T follicular helper cell (primary cell): ENCODE measurements at places on chromosomes 5 and 9.
A peak's percentile ranks its signal among the peaks of the same experiment; 100 is the strongest.

GRCh38 chr9:19416143-19416542 is 7.3 kb downstream of the ACER2 start:
- no peak for DNase-seq

GRCh38 chr5:83937837-83938236 is 217.2 kb upstream of the HAPLN1 start:
- no peak for DNase-seq

DNA sequence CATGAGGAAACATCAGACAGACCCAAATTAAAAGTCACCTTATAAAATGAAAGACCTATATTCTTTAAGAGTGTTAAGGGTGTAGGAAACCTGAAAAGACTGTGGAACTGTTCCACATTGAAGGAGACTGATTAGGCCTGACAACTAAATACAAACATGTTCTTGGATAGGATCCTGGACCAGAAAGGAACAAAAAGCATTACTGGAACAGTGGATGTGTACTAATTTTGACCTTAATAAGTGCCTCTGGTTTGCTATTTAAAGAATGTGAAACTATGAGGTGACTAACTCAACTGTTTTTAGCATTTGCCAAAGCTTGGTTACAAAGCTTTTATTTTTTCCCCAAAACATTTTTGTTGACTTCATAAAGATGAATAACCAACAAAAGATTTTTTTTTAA is 340.6 kb downstream of the CAAP1 start:
- DNase-seq = no peak

DNA sequence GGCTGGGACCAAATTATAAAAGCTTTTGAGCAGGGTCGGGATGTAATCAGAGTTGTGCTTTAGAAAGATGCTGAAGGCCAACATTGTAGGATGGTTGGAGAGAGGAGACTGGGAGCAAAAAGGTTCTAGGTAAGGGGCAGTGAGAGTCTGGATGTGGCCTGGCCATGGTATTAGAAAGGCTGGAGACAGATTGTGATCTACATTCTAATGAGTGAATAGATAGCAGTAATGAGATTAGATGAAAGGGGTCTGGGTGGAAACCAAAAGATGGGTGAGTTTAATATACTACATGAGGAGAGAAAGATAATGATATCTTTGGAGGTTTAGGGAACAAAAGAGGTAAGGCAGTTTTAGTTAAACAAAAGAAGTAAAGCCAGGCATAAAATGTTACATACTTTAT is 88.8 kb upstream of the SH3GL2 start:
- no peak for DNase-seq

DNA sequence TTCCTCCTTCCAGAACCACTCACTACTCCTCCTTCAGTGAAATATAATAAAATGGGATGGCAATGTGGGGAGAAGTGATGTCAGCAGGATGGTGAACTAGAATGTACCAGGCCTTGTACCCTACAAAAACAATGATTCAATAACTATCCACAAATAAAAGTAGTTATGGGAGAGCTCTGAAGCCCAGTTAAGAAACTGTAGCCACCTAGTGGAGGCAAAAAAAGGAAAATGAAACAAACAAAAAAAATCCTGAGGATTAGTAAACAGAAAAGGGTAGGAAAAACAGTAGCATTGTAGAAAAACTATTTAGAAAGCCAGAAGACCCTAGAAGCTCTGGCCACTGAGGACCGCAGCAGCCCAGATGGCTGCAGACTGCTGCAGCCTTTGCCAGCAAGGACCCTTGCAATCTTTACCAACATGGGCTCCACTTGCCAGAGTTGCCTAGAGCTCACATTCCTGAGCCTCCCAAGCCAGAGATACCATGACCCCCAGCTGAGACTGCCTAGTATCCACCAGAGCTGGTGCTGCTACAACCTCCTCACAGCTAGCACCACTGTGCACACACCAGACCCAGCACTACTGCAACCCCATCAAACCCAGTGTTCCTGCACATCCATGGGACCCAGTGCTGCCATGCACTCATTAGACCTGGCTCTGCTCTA is 259.7 kb upstream of the MSX2 start:
- DNase-seq = no peak

DNA sequence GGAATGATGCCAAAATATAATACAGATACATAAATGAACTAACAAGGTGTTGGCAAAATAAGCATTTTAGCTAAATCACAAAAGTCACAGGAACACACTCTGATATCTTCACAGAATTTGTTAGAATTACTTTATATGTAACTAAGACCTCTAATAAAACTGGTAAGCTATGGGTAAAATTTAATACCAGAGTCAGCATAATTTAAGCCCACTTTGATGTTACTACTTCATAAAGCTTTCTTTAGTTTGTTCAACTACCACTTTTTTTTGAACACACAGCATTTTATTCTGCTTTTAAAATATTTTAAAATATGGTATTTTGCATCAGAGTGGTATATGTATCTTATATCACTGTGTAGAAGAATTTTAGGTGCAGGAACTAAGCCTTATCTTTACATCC is 19.9 kb downstream of the PAIP1 start:
- DNase-seq = no peak

GRCh38 chr5:59317023-59317773 is 576.3 kb downstream of the PDE4D start:
- no peak for DNase-seq

- DNase-seq = no peak
Measured at GRCh38 chr9:122197426-122197825, 31.3 kb downstream of the LHX6 start.

DNA sequence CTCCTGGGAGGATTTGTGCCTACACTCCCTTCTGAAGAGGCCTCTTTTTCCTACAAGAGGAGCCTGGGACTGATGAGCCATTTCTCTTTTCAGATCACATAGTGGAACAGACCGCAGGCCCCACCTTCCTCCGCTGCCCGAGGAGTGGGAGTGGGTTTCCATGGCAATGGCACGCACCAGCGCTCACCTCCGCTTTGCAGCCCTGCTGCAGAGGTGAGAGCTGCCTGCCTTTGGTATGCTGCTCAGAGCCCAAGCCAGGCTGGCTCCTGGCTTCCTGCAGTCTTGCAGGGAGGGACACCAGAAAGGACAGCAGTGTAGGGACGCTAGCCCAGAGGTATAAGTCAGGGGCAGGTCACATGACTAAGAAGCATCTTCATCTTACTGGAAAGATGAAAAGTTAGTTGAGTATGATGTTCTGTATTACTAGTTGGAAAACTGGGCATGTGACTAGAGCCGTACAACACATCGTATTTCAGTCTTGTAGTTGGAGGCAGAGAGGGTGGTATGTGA is 12.4 kb downstream of the PTTG1 start:
- no peak for DNase-seq

- DNase-seq = no peak
Measured at GRCh38 chr5:124860291-124860655, 113.8 kb upstream of the ZNF608 start.

DNA sequence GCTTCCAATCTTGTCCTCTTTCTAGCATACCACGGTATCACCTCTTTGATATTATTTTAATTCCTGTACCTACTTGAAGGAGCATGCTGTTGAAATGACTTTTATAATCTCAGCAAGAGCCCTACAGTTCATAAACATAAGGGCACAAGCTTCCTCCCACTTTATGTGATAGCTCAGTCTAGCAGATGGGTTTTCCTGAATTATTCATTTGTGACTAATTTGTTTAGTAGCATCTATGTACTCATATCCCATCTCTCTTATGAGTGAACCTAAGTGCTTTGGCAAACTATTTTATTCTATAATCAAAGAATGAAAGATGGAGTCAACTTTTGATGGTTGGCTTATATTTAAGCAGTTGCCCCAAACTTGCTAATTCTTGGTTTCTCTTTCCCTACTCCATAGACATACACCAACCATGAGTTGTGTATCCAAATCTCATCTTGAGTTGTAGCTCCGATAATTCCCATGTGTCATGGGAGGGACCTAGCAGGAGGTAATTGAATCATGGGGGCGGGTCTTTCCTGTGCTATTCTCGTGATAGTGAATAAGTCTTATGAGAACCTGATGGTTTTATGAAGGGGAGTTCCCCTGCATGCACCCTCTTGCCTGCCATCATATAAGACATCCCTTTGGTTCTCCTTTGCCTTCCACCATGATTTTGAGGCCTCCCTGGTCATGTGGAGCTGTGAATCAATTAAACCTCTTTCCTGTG is 17.7 kb downstream of the TXNDC8 start:
- no peak for DNase-seq

DNA sequence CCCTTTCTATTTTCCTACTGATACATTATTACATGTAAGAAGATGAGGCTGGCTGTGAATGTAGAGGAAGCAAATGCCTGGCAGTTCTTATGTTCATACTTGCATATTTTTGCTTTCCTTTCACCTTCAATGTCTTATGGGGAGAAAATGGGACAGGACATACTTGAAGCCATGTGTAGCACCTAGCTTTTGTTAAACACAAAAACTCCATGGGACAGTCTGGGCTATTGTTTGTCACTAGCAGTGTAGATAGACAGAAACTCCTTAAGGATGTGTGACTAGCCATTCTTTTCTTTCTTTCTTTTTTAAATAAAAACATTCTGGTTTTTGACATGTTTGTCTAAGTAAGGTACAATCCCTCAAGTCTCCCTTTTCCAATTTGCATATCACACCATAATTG is 122.7 kb downstream of the ARL15 start:
- DNase-seq = no peak

DNA sequence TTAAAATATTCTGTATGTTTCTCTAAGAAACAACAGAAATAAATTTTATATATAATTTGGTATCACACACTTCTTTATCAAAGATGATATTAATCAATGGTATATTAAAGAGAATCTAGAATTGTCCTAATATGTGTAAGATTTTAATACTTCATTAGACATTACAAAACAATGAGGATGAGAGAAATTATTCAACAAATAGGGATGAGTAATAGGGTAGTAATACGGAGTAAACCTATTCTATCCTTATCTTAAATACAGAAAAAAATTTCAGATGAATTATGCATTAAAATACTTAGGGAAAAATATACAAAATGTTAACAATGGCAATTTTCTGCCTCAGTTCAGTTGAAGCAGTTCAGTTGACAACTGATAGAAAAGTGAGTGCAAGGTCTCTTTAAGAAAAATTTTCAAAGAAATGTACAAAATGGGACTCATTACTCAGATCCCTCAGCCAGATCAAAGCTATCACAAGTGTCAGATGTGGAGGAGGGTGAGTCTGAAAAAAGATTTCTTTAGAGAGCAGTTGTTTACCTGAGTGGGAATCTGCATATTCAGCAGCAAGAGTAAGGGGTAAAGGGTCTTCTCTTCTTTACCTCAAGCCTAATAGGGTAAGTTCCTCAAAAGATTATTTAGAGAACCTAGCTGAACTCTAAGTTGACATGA is 56.7 kb upstream of the GCNT4 start:
- DNase-seq = no peak

DNA sequence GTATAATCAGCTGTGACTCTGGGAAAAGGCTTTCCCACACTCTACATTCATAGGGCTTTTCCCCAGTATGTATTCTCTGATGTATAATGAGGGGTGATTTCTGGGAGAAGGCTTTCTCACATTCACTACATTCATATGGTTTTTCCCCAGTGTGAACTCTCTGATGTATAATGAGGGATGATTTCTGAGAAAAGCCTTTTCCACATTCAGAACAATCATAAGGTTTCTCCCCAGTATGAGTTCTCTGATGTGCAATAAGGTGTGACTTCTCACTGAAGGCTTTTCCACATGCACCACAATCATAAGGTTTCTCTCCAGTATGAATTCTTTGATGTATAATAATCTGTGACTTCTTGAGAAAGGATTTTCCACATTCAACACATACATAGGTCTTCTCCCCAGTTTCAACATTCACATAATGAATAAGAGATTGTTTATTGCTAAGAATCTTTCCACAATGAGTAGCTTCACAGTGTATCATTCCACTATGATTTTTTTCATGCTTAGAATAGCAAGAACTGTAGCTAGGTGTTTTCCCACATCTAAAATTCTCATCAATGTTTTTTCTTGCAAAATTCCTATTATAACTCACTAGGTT is 26.7 kb upstream of the ZNF300 start:
- DNase-seq = no peak

GRCh38 chr9:134177186-134177585 is 12.8 kb upstream of the RNU6ATAC start:
- DNase-seq = no peak

GRCh38 chr5:55720188-55720703 is 8.1 kb upstream of the SLC38A9 start:
- DNase-seq = no peak

- no peak for DNase-seq
Measured at GRCh38 chr5:66875315-66875714, 279.1 kb downstream of the MAST4 start.

- DNase-seq = no peak
Measured at GRCh38 chr9:125635888-125636287, 71.1 kb downstream of the MAPKAP1 start.

DNA sequence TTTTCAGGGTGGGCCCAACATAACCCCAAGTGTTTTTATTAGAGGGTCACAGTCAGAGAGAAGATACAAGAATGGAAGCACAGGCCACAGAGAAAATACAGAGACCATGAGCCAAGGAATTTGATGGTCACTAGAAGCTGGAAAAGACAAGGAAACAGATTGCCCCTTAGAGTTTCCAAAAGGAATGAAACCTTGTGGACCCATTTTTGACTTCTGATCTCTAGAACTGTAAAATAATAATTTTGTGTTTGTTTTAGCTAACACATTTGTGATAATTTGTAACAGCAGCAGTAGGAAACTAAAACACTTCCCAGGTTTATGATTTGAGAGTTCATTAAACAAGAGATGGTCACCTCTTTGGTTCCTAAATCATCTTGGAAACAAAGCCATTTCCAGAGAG is 21.8 kb downstream of the CDKN2A start:
- DNase-seq = no peak

DNA sequence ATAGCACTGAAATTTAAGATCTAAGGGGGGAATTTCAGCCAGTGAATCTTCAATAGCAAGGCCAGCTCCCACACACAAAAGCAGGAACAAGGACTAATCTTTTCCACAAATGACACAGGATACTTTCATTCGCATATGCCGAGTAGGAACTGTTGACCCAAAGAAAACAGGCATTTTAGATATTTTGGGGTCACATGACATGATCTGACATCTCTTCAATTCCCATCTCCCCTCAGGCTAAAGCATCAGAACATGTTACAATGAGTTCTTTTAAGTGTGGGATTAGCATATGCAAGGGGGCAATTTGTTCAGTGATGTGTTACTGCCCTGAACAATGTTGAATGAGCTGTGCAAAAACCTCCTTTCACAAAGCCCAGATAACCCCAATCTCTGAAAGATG is 68.2 kb downstream of the TLE1 start:
- no peak for DNase-seq

GRCh38 chr5:157858527-157859226 is at the start of gene CLINT1:
Gene CLINT1, minus strand, starts transcription at chr5:157859145. Its CDS starts 175 bp downstream, at chr5:157858970.
- peak; percentile 80 for DNase-seq

DNA sequence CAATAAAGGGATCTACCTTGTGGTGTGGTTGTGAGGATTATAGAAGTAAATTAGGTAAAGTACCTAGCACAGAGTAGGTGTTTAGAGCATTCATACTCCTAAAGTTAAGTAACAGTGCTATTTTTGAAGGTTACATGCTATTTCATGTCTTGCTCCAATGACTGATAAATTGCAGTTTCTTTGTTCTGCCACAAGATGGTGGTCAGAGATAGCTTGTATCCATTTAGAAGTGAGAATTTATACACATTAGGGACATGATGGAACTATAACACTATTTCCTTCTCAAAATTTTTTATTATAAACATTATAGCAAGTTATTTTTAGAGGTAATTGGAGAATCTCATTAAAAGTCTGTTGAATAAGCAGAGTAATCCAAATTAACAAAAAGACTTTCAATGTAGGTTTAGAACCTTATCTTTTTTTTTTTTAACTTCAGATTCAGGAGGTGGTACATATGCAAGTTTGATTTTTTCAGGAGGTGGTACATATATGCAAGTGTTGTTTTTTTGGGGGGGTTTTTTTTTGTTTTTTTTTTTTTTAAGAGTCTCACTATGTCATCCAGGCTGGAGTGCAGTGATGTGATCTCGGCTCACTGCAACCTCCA is 17.1 kb downstream of the MTREX start:
- no peak for DNase-seq
